ENCODE measurements at places on chromosomes 16 and 17.

GRCh38 chr17:55325406-55325805 is 60.6 kb downstream of the HLF start:
- DNase-seq: no peak

DNA sequence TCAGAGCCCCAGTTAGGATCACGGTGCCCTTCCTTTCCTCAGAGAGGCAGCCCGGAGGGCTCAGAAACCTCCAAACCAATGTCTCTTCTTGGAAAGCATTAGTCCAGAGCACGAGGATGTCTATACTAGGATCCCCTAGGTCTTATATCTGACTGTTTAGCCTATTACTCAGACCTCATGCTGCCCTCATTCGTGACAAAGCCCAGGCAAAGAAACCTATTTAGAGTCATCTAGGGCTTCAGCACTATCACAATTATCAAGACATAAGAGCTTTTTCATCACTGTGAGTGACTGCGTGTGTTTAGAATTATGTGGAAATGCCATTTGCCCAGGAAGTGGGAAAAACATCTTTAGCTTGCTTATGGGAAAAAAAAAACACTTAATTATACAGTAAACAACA is 159.8 kb upstream of the NOL11 start:
- DNase-seq: no peak

- no peak for DNase-seq
Observed at GRCh38 chr17:73586275-73586832, 57.9 kb downstream of the SDK2 start.

- no peak for DNase-seq
Observed at GRCh38 chr17:41784207-41784744, 2.2 kb downstream of the JUP start.

GRCh38 chr17:33097411-33097810 is 105.8 kb downstream of the SPACA3 start:
- no peak for DNase-seq

DNA sequence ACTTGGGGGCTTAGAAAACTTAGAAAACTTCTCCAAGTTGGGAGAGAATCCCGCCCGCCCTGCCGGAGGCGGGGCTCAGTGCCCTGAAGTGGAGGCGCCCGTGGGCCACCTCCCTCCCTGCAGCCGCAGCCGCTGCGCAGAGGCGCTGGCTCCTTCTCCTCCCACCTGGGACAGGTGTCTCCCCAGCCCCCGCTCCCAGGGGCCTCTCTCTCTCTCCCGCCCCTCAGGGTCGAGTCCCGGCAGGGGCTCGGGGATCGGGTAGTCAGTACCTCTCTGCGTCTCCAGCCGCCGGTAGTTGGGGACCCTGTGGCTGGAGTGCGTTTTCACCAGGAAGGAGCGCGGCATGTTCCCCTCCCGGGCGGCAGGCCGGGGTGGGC is 257 bp downstream of the SNAI3 start:
- DNase-seq: no peak

DNA sequence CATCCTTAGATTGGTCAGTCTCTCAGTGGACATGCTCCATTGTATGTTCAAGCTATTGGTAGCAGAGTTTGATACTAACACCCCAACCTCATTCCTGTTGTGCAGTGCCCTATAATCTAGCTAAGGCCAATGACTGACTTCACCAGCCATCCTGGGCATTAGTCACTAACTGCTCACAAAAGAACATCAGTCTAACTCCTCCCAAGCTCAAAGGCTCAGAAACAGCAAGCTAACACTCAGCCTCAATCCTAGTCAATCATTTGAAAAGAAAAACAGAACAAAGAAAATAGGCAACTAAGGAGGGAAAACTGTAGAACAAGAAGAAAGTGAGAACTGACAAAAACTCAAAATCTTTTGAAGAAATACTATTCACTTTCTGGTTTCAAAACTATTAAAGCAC is 199.1 kb upstream of the C17orf78 start:
- no peak for DNase-seq

Data from liver (tissue), 10 donors.